Karpas-422 (cell line): ENCODE measurements at places on chromosomes 7 and 10.

- no peak for DNase-seq
Measured at GRCh38 chr7:32577421-32577820, 82.1 kb downstream of the AVL9 start.

GRCh38 chr7:1289666-1290025 is 57.0 kb downstream of the UNCX start:
- no peak for DNase-seq

DNA sequence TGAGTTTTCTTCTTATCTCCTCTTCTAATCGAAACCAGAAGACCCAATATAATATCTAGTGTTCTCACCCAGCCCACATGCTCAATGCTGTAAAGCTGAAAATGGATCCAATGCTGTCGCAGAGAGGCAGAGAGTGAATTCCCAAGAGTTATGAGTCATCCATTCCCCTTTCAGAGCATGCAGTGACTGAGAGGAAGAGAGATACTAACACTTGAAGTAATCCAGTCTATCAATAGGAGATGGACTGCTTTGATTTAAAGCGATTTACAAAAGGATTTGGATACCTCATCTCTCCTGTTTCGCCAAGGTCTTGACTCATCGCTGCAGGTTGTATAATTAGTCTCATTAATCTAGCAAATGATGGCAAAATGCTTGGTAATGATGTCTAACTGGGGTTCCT is 41.5 kb upstream of the PRKCQ start:
- no peak for DNase-seq

DNA sequence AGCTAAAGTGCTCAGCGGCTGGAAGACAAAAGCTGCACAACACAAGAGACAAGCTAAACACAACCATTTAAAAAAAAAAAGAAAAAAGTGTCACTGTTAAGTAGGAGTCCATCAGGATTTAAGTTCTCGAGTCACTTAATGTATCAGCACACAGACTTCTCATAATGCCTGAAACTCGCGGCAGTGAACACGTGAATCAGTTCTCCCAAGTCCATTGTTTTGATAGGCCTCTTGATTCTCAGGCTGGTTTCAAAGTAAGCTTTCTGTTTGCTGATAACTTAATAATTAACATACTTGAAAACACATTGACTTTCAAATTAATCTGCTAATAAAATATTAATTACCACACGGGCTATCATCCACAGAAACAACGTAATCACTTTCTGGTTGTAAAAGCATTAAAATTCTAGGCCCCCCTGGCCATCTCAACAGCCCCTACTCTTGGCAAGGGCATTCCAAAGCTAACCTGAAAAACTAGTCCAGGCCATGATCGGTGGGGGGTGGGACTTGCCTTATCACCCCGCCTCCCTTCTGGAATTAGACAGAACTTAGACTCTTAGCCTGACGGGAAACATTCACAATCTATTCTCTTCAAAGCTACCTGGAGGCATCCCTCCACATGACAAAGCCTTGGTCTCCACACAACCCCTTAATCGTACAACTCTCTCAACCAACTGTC is 129.0 kb downstream of the DIP2C start:
- no peak for DNase-seq

DNA sequence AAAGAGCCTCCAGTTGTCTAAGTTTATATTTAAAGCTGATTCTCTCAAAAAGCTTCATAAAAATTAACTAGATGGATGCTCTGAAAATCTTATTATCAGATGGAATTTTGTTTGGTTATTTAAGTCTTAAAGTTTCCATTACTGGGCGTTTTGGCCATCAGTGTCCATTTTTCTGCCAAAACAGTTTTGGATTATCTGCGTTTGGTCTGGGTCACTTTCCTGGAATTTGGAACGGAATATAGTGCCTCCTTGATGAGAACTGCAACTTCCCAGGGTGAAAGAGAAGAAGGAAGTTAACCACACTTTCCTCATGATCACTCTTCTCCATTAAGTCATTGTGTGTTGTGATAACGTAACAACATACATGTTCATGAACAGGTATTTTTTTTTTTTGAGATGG is 764.9 kb upstream of the AUTS2 start:
- DNase-seq: no peak

- no peak for DNase-seq
Measured at GRCh38 chr10:62011558-62011957, 110.1 kb downstream of the ARID5B start.

DNA sequence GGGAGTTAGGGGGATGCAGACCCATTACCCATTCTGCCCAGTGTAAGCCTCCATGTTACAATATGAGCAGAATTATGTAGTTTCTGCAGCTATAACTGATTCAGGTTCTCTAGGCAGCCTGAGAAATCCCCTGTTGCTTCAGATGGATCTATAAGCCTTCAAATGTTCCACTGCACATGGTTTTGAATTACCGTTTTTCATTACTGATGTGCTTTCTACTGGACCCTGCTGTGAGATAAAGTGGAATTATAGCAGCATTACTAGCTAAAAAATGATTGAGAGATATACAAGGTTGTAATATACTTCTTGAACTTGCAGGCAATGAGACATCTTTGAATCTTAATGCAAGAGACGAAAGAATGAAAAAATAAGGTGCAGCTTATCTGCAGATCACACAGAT is 38.4 kb upstream of the ANAPC16 start:
- DNase-seq: no peak

DNA sequence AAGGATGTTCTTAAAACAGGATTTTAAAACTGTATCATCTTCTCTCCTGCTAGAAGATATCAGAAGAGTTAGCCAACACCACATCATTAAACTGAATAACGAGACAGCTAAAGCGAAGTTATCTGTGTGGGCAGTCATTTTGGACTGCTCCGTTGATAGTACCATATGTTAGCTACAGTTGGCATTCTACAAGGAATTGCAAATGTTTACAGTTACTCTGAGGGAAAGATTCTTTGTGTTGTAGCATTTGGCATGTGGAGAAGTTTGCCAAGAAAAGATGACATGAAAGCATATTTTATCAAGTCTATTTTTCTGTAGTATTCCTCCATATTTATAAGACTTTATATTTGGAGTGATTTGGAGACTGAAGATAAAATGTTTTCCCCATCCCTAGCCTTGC is 464.4 kb upstream of the POM121L12 start:
- no peak for DNase-seq

- DNase-seq: no peak
Measured at GRCh38 chr10:77104459-77104980, 533.1 kb downstream of the KCNMA1 start.

GRCh38 chr10:69014171-69014570 is 25.6 kb downstream of the KIFBP start:
- DNase-seq: no peak

- no peak for DNase-seq
Measured at GRCh38 chr10:90890347-90890746, 18.6 kb downstream of the RPP30 start.

GRCh38 chr7:129986600-129986999 is 33.8 kb upstream of the UBE2H start:
- no peak for DNase-seq

- no peak for DNase-seq
Measured at GRCh38 chr7:116670409-116671015, 1.5 kb upstream of the MET start.

- DNase-seq: no peak
Measured at GRCh38 chr10:131915990-131916766, 15.4 kb downstream of the PPP2R2D start.

GRCh38 chr10:20931156-20931795 is 34.2 kb upstream of the NEBL start:
- no peak for DNase-seq

DNA sequence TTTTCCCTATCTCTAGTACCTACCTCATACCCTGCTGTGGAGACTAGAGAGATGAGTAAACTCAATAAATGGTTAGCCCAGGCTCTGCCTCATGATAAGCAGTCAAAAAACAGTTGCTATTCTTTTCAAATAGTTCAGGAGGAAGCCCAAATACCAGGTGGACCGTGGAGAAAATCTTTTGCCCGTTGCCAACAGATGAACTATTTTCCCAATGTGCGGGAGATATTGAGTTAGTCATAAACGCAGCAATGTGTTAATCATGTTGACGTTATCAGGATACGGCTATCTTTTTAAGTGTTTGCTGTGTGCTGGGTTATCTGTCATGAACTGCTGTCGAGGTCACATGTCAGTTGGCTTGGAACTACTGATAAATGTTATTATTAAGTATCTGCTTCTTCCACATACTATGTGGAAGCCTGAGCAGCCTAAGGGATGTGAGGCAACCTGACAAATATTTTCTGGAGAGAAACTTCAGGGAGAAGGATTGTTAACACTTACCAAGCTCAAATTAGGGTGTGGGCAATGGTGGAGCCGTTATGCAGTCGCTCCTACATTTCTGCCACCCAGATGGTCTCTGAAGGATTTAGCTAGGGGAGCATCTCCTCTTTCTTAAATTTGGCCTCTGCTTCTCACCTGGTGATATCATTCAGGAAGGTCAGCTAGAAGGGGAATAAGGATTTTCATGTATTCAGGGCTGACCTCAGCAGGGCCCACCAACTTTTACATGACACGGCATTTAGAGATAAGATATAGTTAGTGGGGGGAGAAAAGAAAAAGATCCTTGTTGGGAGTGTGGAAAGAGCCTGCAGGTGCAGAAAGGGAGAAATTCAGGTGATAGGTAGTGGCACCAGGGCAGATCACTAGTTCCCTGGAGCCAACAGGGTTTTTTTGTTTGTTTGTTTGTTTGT is 33.5 kb upstream of the SLC26A3 start:
- DNase-seq: no peak

DNA sequence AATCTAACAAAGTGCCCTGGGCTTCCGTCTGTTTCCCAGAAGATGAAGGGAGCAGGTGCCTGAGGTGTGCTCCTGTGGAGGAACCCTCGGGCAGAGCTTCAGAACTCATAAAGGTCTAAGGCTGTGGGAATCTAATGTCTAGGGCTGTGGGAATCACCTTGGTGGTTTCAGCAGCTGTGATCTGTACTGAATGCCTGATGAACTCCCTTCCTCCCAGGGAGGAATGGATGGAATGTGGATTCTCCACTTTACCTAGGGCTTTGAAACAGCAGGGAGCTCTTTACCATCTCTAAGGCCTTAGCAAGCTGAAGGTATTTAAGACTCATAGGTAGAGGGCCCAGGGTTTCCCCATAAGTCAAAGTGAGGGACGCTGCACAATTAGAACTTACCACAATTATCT is 36.0 kb upstream of the SEMA3E start:
- DNase-seq: no peak

DNA sequence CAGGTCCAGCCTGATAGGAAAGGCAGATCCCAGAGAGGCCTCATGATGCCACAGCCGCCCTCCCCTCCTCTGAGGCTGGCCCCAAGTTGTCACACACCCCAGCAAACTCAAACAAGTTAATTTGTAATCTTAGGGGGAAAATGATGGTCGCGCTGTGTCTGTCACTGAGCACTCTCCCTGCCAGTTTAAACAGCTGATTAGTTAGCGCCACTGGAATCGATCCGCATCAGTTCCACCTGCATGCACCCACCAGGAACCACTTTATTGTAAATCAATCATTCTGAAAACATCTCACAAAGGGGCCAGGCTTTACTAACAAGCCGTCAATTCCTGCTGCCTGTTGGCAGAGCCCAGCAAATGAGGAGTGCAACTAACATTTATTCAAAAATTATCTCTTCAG is 870.9 kb downstream of the KCNMA1 start:
- DNase-seq: no peak

DNA sequence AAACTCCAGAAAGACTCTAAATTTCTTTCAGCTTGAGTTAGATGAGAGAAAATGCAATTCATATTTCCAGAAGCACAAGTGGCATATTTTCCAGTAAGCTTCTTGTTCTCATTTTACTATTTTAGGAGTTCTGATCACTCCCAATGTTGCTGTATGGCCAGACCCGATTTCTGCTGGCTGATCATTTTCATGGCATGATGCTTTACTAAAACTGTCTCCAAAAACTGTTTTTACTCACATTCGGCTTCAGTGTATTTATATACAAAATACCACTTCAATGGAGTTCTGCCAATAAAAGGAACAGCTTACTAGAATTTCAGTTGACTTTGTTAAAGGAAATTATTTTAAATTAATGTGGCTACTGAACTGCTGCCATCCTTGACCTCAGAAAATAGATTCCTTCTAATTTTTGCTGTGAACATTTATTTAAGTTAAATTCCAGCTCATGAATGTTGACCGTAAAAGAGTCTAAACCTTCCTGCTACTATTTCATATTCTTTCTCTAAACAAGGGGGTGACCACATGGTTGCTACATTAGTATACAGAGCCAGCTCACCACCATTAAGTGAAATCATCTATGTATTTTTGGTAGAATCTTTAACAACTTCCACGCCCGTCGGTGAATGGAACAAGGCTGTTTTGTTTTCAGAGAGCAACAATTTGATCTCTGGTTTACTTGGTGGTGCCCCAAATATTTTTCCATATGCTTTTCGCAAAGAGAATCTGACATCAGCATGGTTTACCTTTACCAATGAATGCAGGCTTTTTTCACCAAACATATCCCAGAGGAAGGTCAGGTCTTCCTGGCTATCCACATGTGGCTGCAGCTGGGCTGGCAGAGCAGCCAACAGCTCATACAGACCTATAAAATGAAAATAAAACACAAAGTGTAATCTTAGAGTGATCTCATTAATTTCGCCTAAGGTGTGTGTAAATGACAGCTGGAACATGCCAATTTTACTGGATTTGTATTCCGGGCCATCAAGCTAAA is 101.2 kb downstream of the MPP7 start:
- DNase-seq: no peak

GRCh38 chr10:37434091-37434490 is 308.7 kb downstream of the ANKRD30A start:
- no peak for DNase-seq

- no peak for DNase-seq
Measured at GRCh38 chr10:62072901-62073300, 171.4 kb downstream of the ARID5B start.

- DNase-seq: no peak
Measured at GRCh38 chr7:96614154-96614867, 95.3 kb downstream of the SEM1 start.
